Nucleus accumbens (tissue), 56 donors: ENCODE measurements at places on chromosomes 3 and 15.

DNA sequence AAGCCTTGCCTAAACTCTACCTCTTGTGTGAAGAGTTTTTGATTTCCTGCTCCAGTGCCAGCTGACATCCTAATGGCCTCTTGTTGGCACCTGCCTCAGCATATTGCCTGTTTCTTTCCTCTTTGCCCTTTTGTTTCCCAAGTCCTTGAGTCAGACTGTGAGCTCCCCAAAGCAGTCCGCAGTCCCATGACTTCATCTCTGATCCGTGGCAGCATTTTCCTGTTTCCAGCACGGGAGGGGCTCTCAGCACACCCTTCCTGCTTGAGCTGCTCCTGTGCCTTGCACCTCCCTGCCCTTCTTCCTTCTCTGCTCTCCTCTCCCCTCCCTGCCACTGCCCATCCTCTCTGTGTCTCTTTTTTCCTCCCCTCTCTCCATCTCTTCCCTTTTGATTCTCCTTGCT lies 179.6 kb downstream of the EPHB1 start:
- no peak for DNase-seq

DNA sequence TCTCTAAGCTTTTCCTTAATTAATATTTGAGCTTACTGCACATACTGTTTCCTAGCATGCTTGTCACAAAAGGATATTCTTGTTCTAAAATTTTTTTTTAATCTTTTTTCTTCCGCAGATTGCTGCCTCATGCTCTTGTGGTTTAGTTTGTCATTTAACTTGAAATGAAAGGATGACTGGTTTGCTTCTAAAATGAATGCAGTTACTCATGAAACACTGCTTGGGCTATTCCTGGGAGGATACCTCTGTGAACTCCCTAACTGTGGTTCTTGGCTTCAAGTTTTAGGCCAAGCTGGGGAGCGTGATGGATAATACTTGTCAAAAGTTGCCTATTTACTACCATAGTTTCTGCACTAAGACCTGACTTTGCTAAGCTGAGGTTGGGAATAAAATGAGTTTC lies 64.0 kb downstream of the USP13 start:
- DNase-seq: no peak

DNA sequence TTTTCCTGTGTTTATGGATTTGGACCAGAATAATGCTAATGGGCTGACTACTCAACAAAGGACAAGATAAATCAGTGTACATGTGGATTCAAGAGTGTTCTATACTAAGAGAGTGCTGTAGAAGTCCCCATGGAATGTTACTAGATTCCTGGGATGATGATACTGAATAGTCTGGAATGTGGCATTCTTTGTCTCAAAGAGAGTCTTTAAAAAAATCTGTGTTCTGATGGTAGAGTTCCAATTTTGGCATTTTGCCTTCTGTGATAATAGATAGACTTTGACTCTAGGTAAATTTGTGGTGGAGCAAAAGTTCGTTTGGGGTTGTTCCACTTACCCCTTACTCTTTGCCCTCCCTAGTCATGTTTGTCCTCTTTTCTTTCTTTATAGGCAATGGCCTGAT lies 43.7 kb downstream of the NMD3 start:
- DNase-seq: no peak

- no peak for DNase-seq
These were observed 121.3 kb downstream of the CD47 start for GRCh38 chr3:107969525-107969924.

GRCh38 chr15:62592920-62593319 lies 427.8 kb upstream of the C2CD4B start:
- no peak for DNase-seq

DNA sequence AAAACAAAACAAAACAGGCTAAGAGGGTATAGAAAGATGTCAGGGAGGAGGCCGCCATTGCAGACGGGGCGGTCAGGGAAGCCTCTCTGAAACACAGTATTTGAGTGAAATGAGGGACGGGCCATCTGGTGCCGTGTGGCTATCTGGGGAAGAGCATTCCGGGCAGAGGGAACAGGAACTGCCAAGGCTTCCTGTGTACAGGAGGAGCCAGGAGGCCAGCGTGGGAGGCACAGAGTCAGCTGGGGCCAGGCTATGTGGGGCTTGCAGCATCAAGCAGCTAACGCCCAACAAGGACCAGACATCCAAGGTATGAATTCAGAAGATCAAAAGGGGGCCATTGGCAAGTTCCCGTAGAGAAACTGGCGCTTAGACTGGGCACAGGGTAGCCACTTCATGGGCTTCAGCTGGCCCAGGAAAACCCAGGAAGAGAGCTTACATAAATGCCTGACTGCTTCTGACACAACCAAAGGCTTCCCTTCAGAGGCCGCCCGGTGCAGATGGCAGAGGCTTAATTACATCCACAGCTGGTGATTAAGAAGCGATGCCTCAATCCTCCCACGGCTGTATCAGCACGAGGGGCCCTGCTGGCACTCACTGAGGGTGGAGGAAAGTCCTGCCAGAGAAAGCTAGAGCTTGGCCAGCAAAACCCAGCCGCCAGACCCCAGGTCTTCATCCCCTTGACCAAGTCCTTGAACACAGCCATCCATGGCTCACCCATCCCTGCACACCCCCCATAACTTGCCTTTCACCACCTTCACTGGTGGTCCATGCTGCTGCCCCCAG lies 144.9 kb downstream of the MEGF11 start:
- DNase-seq: no peak

GRCh38 chr15:67146234-67146633 lies 80.8 kb downstream of the SMAD3 start:
- DNase-seq: no peak
